ENCODE measurements at places on chromosomes 16 and 17.
A peak's percentile ranks its signal among the peaks of the same experiment; 100 is the strongest.

DNA sequence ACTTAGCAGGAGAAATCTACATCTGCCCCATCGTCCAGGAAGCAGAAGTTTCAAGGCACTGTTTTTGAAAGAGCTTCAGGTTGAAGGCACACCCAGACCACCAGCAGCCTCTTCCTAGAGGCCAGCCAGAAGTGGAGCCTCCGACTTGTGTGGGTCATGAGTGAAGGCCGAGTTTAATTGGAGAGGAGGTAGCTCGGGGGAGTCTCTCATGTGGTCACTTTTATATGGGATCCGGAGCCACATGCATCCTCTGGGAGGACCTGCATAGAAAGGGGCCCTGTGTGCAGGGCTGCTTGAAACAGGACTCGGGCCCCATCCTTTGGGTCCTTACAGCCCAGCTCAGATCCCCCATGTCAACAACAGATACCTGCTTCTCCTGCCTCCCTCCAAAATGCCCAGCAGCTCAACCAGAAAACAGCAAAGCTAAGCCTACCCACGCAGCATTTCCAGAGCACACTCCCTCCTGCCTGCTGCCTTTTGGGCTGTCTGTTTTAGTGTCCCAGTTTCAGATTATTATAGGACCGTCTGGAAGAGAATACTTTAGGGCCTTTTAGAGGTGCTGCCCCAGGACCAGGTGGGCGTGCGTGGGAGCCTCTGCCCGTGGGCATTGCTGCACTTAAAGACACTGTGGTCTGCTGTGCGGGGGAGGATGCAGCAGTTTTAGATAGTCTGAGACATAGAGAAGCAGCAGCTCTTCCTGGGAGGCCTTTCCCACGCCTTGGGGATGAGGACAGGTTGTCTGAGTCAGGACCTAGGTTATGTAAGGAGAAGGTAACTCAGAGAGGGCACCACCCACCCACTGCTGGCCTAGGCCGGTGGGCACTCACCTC is 29.5 kb downstream of the MPRIP start:
- DNase-seq, result no peak

DNA sequence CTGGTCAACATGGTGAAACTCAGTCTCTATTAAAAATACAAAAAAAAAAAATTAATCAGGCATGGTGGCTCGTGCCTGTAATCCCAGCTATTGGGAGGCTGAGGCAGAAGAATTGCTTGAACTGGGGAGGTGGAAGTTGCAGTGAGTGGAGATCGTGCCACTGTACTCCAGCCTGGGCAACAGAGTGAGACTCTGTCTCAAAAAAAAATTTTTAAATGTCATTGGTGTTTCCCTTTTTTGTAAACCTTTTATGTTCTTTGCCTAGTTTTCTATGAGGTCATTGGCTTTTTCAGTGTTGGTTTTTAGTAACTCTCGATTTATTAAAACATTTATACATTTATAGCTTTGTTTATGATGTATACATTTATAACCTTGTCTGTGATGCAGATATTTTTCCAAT is 18.2 kb downstream of the NLRC5 start:
- DNase-seq, result no peak

GRCh38 chr16:58937661-58938060 is 203.5 kb upstream of the GOT2 start:
- no peak for DNase-seq

GRCh38 chr17:76243826-76244679 is 3.8 kb upstream of the RNF157 start:
- DNase-seq, result no peak

- no peak for DNase-seq
Measured at GRCh38 chr16:31334934-31335333, 20.0 kb upstream of the ITGAX start.

DNA sequence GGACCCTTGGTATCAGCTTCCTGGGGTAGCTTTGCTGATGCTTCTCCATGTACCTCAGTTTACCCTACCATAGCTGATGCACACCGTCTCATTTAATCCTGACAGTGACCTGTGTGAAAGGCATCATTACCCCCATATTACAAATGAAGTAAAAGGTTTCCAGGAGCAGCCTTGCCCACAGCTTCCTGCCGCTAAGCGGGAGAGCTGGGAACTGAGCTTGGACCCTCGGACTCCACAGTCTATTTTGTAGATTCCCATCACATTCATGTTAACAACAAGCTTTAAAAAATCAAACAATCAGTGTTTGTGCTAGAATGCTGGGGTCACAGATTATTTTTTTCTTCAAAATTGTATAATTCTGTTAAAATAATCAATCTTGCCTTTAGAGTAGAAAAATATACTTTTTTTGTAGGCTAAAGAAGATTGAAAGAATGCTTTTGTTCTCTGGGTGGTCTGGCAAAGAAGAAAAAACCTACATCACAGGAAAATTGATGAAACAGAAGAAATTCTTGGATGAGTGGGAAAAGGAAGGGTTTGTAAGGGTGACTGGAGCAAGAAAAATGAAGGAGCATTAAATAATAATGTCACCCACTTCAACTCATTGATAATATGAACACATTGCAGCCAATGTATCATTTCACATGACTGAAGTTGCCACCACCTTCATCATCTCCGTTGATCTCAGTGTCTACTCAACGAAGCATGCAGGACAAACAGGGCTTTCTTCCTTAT is 9.5 kb upstream of the USP10 start:
- DNase-seq, result no peak

DNA sequence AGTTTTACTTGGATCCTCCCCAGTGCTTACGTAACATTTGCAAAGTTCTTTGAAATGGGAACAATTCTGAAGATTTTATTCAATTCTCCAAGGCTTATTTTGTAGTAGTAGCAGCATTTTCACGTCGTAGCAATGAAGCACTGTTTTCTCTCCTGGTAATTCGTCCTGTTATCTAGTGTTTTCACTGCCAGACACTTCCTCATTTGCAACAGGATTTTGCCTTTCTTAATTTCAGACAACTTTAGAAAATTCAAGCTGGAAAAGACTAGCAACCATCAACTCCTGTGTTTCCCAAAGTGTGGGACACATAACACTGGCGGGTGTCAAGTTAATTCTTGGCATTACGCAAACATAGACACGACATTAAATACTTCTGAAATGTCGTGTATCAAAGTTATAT is 131.6 kb downstream of the CHD9NB start:
- DNase-seq, result no peak

DNA sequence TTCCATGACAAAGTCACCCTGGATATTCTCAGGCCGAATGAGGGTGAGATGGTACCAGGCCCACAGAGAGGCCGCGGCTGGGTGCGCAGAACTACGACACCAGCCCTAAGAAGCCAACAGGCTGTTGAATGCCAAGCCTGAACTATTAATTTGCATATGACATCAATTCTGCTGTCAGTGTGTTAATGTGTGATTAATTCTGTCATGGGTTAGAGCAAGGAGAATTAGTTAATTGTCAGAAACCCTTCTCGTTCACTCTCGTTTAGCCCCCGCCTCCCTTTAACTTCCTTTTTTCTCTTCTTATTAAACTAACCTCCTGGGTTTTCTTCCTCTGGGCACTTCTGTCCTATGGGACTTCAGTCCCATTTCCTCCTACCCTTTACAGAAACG is 123.4 kb downstream of the ZFHX3 start:
- DNase-seq, result no peak

DNA sequence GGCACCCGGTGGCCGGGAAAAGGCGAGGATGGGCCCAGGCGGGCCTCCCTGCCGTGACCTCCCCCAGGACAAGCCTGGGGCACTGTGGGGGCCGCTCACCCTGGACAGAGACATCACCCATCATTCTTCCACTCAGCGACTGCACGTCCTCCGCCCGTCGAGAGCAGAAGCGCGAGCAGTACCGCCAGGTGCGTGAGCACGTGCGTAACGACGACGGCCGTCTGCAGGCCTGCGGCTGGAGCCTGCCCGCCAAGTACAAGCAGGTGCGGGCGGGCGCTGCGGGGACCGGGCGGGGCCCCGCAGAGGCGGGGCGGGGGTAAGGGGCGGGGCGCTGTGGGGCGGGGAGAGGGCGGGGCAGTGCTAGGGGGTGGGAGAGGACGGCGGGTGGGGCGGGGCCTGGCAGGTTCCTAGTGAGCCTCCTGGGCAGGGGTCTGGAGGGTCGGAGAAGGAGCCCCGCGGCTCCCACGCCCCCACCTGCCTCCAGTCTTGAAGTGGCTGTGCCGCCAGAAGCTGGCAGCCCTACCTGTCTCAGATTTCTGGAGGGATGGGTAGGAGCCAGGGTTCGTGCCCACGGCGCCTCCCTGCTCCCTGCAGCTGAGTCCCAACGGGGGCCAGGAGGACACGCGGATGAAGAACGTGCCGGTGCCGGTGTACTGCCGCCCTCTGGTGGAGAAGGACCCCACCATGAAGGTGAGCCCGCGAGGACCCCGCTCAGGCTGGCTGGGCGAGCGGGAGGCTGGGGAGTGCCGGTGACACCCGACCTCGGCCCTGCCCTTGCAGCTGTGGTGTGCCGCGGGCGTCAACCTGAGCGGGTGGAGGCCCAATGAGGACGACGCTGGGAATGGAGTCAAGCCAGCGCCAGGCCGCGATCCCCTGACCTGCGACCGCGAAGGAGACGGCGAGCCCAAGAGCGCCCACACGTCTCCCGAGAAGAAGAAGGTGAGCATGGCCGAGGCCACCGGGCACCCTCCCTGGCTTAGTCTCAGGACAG is 7.5 kb downstream of the NME3 start:
- peak; percentile 30 for DNase-seq

- DNase-seq, result no peak
Measured at GRCh38 chr17:36691606-36692005, 90.2 kb downstream of the MRM1 start.

GRCh38 chr16:4570688-4571321 is 14.7 kb downstream of the C16orf96 start:
- no peak for DNase-seq

DNA sequence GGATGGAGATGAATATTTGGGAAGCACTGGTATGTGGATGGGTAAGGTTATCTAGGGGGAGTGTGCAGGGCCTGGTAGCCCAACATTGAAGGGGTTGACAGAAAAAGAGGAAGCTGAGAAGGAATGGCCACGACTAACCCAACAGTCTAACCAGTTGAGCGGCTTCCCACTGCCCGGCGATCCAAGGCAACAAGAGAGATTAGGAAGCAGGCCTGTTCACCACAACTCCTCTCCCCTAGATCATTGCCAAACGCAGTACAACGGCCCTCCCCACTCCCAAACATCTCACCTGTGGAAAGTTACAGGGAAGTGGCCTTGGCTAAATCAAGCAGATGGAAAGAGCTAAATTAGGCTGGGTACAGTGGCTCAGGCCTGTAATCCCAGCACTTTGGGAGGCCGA is 11.2 kb upstream of the RANGRF start:
- no peak for DNase-seq

GRCh38 chr16:13587181-13587580 is 332.8 kb upstream of the ERCC4 start:
- no peak for DNase-seq

DNA sequence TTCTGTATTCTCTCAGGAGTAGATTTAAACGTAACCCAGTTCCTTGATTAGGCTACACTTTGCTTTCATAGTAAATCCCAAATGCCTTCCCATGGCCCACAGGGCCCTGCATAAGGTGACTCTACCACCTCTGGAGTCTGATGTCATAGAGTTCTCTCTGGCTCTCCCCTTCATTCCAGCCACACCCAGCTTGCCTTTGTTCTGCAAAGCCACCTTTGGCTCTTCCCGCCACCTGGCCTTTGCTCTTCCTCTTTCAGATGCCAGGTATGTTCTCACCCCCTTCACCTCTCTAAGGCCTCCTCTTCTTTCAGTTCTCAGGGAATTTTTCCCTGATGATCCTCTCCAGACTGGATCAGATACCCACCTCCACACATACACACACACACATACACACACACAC is 141.3 kb upstream of the HSBP1 start:
- DNase-seq, result no peak

DNA sequence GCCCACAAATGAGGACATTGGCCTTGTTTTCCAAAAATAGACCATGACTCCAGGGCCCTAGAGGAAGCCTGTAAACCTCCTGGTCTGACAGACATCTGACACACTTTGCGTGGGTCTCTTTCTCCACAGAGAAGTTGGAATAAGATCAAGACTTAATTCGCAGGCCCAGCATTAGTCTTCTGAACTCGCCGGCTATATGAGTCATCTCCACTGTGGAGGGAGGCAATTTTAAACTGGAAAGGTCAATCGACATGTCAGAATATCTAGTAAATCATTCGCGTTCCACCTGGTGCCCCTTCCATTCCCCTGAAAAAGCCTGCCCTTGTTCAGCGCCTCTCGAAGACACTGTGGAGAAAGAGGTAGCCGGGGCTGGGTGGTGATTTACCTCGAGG is 140.1 kb downstream of the CLEC16A start:
- no peak for DNase-seq

DNA sequence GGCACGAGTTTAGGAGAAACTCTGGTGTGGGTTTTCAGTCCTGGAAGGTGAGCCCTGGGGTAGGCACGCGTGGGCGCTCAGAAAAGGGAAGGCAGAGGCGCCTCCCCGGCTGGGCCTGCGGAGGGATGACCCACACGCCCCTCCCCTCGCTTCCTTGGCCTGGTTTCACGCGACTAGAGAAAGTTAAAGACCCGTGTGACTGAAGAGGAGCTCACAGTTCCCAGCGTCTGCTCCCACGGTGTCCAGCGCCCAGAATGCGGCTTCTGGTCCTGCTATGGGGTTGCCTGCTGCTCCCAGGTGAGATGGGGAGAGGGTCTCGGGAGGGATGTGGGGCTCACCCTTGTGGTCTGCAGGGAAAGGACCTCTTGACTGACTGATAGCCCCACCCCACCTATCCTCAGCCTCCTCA is at the start of gene CD300LG:
TSS of gene CD300LG (plus strand) at position 214 of the 409 bp plus-strand sequence. CDS start at position 255, 41 bp downstream.
- DNase-seq, result no peak

GRCh38 chr16:1918351-1919326 is at the start of gene HS3ST6:
Gene HS3ST6 (minus strand): TSS chr16:1918415. CDS start chr16:1918323, 92 bp downstream.
- no peak for DNase-seq

GRCh38 chr17:17757956-17758845 is 76.9 kb downstream of the RAI1 start:
- no peak for DNase-seq

GRCh38 chr17:80219013-80219762 is 945 bp downstream of the SGSH start:
- peak; percentile 62 for DNase-seq

DNA sequence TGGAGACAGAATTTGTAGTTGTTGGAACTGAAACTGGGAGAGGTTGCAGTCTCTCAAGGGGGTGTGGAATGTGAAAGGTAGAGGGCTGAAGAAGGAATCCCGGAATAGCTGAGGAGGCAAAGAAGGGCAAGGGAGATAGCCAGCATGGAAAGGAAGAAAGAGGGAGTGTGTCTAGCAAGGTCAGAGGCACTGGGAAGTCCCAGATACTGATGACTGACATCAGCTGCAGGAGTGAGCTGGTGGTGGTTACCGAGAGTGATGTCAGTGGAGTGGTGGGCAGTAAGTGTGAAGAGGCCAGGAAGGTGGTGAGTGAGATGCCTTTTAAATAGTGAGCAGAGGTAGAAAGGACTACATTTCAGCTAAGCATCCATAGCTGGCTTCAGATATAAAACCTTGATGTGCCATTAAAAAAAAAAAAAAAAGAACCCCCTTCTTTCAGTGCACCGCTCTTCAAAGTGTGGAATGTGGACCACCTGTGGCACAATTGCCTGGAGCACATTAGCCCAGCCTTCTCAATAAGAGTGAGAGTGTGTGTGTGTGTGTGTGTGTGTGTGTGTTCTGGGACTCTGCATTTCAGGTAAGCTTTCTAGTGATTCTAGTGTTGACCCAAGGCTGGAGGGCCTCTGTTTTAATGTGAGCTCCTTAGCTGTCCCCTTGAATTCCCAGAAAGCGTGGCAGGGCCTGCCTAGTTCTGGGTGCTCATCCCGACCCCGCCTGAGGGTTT is 8.5 kb downstream of the PRMT7 start:
- DNase-seq, result no peak
